Right lung (tissue), 10 donors: ENCODE measurements at places on chromosomes 1 and 21. TPM values are rescaled to one million over a fixed set of nuclear protein-coding genes. Genes with fewer than 3 reads are reported as not detected.

Gene PLA2G2A
- 0.69 TPM for polyA plus RNA-seq

Gene F3
- 5.6 TPM for polyA plus RNA-seq

GRCh38 chr1:36099681-36100341 lies 11.1 kb downstream of the ADPRS start:
- peak; percentile 52 for DNase-seq

DNA sequence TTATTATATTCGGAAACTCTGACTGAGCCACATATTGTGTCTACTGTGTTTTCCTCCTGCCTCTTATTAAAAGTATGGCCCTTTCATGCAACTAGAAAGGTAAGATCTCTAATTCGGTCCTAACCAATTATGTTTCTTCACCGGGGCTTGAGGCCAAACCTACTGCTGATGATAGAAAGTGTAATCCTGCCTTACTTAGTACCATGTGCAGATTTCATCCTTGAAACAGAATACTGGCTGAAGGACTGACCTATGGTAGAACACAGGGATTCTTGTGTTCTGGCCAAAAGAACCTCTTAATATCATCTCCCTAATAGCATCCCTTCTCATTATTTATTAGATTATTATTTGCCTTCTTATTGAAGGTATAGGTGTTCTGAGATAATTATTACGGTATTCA lies 72.6 kb downstream of the TOR3A start:
- no peak for DNase-seq

Gene FBLIM1
- 72.9 TPM for polyA plus RNA-seq

Gene TAS1R2
- polyA plus RNA-seq: not detected

GRCh38 chr1:3352952-3353331 lies 101.5 kb upstream of the ARHGEF16 start:
- no peak for DNase-seq

DNA sequence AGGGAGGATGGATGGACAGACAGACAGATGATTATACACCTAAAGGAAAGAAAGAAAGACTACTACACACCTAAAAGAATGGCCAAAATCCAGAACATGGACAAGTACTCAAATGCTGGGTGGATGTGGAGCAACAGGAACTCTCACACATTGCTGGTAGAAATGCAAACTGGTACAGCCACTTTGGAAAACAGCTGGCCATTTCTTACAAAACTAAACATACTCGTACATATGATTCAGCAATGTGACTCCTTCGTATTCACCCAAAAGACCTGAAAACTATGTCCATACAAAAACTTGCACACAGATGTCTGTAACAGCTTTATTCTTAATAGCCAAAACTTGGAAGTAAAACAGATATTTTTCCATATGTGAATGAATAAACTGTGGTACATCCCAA lies 51.3 kb downstream of the PRPF38A start:
- no peak for DNase-seq

Gene PTPRC
- polyA plus RNA-seq: 7.0 TPM

DNA sequence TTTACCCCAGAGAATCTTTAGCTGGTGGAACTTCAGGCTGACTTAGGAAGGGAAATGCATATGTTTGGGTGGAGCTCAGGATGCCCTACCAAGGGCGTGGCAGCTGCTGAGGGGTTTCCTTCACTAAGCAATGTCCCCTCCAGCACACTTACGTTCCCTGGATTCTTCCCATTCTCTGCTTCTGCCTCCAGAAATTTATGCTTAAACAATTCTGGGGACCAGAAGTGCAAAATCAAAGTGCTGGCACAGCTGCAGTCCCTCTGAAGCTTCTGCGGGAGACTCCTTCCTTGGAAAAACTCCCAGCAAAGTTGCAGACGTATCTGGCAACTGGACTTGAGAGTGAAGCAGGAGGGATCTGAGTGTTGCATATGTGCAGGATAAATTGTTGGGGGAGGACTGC lies 402.8 kb downstream of the PCP4 start:
- peak; percentile 4 for DNase-seq

DNA sequence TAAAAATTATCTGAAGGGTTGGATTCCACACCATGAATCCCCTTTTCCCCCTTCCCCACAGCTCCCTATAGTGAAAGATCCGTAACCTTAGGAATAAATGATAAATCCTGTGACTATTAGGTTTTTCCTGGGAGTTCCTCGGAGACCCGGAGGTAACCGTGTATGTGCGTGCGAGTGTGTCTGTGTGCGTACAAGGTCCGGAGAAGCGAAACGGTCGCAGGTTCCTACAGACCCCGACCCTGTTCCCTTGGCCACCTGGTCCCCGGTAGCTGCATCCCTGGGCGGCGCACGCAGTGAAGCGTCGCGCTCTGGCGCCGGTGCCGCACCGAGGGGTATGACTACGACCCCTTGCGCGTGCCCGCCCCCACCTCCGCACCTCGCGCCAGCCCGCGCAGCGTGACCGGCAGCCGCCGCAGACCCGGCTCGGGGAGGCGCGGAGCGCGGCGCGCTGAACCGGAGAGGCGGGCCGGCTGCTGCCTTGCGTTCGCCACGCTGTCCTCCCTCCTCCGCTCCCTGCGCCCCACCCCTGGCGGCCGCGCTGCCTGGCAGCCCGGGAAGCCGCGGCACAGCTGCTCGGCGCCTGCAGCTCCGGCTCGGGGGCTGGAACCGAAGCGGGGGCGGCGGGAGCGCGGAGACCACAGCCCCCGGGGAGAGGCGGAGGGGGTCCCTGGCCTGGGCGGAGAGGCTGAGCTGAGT lies at the start of gene AK5:
TSS of gene AK5 (plus strand) at position 529 of the 696 bp plus-strand sequence. CDS start 295 bp downstream, outside the sequence.
- peak; percentile 21 for DNase-seq

- no peak for DNase-seq
Measured at GRCh38 chr1:233085566-233085965, 135.2 kb downstream of the NTPCR start.

GRCh38 chr1:224064150-224064549 lies 49.8 kb upstream of the FBXO28 start:
- no peak for DNase-seq

- DNase-seq: no peak
Measured at GRCh38 chr1:47788761-47789160, 208.4 kb downstream of the TRABD2B start.

DNA sequence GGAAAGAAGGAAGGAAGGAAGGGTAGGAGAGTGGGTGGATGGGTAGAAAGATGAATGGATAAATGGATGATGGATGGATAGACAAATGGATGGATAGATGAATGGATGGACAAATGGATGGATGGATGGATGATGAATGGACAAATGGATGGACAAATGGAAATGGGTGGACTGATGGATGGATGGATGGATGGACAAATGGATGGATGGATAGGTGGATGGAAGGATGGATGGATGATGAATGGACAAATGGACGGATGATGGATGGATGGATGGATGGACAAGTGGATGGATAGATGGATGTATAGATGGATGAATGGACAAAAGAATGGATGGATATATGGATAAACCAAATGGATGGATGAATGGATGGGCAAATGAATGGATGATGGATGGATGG lies 30.5 kb downstream of the CHD5 start:
- no peak for DNase-seq

Gene ERICH3
- polyA plus RNA-seq: 4.2 TPM

- no peak for DNase-seq
Measured at GRCh38 chr1:201712387-201713085, 116.4 kb upstream of the IPO9 start.

DNA sequence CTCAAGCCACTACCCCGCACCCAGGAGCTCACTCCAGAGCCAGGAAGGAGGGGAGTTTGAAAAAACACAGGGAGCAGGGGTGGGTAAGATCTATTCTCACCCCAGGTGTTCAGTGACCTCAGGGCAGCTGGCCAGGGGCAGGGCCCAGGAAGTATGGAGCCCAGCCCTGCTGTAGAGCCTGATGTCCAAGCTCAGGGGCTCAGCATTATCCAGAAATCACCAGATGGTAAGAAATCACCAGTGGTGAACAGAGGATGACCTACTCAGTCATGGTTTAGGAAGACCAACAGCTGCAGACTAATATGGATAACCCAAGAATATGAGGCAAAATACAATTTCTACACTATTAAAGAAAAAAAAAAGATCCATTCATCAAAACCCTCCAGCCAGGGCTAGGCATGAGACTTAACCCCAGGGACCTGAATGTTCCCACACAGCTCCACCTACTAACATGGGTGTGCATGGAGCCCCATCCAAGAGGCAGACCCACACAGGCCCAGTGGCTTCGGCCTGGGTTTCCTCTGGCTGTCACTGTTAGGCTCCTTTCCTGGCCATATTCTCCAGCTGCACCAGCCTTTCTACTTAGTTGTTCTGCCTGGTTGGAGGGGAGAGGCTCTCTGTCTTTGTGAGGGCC lies 67.6 kb downstream of the KCNN3 start:
- no peak for DNase-seq

- no peak for DNase-seq
Measured at GRCh38 chr1:34478515-34479076, 276.3 kb upstream of the GJB5 start.

DNA sequence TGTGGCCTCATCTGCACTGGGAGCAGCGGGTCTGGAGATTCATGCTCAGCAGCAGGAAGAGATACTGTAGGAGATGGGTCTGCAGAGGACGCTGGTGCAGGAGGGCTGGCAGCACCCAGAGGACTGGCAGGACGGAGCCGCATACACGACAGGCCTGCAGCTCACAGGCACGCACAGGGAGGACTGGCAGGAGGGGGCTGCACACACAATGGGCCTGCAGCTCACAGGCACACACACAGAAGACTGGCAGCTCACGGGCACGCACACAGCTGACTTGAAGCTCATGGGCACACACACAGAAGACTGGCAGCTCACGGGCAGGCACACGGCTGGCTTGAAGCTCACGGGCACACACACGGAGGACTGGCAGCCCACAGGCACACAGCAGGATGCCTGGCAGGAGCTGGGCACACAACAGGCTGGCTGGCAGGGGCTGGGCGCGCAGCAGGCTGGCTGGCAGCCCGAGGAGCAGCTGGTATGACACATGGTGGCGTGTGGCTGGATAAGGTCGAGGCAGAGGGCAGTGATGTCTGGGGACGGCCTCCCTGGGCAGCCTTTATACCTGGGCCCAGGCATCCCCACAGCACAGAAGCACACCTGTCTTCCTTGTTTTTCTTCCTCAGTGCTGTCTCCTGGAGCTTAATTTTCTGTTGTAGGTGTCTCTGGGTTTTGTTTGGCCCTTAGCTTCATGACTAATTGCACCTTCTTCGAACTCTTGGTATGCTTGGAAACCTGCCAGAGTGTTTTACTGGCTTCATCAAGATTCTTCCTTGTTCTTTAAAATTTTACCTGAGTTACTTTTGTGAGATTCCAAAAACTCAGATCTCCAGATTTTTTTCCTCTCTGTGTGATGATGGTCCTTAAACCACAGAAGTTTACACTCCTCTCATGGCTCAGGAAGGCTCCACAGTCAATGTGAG lies at the start of gene KRTAP12-2:
TSS of gene KRTAP12-2 (minus strand) at position 527 of the 920 bp plus-strand sequence. CDS start at position 486, 41 bp downstream.
- no peak for DNase-seq

- no peak for DNase-seq
Measured at GRCh38 chr1:191561276-191561675, 597.0 kb upstream of the RGS18 start.

GRCh38 chr1:53043271-53043670 lies 18.7 kb upstream of the PODN start:
- DNase-seq: no peak

DNA sequence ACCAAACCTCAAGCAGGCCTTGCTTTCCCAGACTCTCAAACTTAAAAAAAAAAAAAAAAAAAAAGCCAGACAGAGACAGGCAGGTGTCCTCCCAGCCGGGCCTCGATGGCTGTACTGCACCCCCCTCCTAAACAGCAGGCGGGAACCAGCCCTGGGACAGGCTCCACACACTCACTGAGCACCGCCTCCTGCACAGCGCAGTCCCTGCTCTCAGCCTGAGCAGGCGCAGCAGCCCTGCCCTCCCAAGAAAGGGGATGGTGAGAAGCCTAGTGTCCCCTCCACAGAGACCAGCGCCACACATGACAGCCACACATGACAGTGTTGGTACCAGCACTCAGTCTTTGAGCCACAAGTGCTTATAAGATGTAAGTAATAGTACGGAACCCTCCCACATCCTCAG lies 11.9 kb downstream of the MX2 start:
- no peak for DNase-seq

DNA sequence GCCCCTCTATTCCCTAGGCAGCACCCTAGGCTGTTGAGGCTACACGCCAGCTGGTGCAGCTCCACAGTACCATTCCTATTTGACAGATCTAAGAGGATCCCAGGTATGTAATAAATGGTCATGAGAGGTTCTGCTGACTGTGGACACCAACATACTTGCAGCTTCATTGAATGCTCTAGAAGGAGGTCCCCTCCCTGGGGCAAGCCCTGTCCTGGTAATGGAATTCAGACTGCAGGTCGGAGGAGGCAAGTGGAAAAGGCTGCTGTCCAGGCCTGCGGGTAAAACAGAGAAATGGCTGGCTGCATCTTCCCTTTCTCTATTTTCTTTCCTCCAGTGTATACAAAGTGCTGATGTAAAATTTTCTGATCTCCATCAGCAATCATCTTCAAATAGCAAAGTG lies 66.1 kb upstream of the ZNF648 start:
- no peak for DNase-seq

Gene F11R
- 76.0 TPM for polyA plus RNA-seq

Gene PROK1
- polyA plus RNA-seq: not detected

GRCh38 chr1:228917755-228918154 lies 182.5 kb downstream of the RHOU start:
- DNase-seq: no peak

Gene ZFP69
- 9.1 TPM for polyA plus RNA-seq

- DNase-seq: no peak
Measured at GRCh38 chr1:93669369-93669768, 12.3 kb downstream of the BCAR3 start.

DNA sequence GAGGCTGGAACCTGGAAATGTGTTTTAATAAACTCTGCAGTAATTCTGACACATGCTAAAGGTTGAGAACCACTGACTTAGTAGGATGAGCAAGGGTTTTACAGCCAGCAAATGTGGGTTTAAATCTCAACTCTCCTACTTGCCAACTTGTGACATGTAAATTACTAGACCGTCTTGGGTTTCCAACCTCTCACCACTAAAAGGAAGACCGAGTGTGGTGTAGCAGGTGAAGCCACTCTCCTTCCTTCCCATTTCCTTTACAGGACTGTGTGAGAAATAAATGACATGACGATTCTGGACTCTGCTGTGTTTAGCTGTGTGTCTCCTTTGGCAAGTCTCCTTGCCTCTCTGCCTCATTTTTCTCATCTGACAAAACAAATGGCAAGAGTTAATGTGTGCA lies 49.5 kb upstream of the DNAJC6 start:
- no peak for DNase-seq

DNA sequence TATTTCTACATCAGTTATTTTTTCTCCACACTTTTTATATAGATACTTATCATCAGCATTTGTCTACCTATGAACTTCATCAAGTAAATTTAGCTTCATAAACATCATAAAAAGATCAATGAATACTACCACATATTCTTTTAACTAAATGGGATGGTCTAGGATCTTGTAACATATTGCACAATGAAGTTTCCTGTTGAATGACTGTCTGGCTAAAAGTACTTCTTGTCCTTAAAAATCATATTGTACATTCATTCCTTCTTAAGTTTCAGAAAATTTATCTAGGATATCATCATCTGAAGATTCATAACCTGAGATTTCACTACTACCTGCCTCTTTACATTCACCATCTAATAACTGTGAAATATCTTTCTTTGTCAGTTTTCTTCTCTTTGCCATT lies 69.0 kb downstream of the MAGI3 start:
- DNase-seq: no peak

GRCh38 chr1:201946224-201946908 lies at the start of gene LMOD1:
TSS of gene LMOD1 (minus strand) at chr1:201946548. CDS start at chr1:201946340, 208 bp downstream.
- peak; percentile 82 for DNase-seq

Gene HES2
- polyA plus RNA-seq: 0.24 TPM
